Inflammatory macrophage treated with lipopolysaccharide for 1 hour (primary cell): ENCODE measurements at places on chromosomes 6 and 20.

DNA sequence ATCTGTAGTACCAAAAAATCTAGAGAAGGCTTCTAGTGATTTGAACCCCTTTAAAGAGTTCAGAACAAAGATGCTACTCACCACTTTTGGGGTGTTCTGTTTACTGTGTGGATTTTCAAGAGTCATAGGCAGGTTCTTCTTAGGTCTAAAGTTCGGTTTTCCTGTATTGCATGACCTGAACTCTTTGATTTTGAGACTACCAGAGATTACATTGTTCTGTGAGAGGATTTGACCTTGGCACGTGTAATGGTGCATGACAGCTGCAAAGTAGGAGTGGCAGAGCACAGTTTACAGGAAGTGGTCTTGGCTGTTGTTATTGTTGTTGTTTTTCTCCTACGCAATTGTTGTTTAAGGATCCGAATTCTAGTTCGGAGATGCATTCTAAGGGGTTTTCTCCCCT, 592.7 kb downstream of the EPHA7 start:
- DNase-seq = no peak

GRCh38 chr20:15851576-15852215, 721.6 kb downstream of the KIF16B start:
- no peak for DNase-seq

- DNase-seq = no peak
Measured at GRCh38 chr6:129860908-129861665, at the start of gene TMEM244. TMEM244 (minus strand) TSS chr6:129861315; CDS start chr6:129861188, 127 bp downstream.

GRCh38 chr6:142045380-142046278, 87.1 kb upstream of the GJE1 start:
- DNase-seq = no peak

DNA sequence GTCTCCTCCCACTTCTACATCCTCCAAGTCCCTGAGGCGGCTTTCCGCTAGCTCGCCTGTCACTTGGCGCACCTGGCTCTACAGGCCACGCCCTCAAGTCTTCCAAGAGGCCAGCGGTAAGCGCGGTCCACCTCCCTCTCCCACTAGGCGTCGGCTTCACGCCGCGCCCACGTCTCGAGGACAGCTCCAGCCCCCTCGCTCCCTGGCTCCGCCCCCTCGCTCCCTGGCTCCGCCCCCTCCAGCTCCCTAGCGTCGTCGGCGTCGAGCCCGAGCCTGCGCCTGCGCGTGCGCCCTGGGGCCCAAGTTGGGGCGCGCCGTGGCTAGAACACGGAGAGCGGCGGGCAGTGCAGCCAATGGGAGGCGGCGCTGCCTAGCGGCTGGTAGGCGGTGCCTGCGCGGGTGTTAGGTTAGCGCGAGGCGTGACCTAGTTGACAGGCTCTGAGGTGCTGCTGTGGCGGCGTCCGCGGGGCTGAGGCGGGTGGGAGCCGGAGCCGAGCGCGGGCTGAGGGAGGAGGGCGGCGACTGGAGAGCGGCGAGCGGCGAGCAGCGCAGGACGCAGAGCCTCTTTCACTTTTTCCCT, at the start of gene MACROD2:
Gene MACROD2, plus strand, starts transcription at position 431 of the 580 bp plus-strand sequence.
- DNase-seq = peak; percentile 83

DNA sequence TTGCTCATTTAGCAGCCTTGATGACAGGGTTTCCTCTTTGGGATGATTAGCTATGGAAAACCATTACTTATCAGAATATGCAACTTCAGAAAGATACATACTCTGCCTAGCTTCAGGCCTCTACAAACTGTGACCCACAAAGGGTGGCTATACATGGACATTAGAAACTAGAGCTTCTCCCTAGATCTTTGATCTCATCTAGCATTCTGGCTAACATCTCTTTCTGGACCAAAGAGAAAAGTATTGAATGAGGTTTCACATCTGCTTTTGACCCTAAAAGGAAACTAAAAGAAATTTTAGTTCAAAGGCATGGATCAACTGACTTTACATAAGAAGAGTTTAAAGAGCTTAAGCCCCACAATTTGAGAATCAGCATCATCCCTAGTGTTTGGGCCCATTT, 12.4 kb upstream of the HMGN3 start:
- DNase-seq = no peak

DNA sequence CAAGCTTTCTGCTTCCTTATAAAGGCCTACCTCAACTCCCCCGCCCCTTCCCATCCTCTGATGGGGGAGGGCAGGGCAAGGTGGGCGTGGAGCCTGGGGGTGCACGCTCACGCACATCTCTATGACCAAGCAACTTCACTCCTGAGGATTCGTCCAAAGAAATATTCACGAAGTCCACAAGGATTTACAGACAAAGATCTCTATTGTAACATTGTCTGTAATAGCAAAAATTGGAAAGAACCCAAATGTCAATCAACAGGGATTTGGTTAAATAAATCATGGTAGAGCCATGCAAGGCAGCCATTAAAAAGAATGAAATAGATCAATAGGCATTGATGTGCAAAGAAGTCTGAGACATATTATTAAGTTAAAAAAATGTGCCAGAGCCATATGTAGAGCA, 130.4 kb upstream of the AFDN start:
- no peak for DNase-seq

GRCh38 chr6:149209871-149210775, 107.4 kb upstream of the TAB2 start:
- peak; percentile 46 for DNase-seq

DNA sequence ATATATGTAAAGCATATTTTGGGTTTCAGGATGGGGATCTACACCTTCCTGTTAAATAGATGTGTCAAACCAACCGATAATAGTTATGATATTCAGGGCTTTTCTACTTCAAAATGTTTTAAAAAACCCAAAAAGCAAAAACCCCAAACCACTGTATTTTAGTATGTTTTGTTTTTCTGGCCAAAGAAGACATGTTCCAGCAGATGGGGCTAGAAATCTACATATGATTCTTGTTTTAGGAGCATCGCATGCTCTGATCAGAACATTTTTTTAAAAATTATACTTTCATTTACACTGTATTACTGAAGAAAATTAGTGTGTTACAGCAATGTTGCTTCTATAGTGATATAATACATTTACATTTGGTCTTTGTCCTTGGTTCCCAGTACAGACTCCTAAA, 11.0 kb downstream of the RMND1 start:
- DNase-seq = peak; percentile 19
